Right ventricle myocardium inferior (tissue), 1 donor: ENCODE measurements at places on chromosomes 13 and 19. TPM values are rescaled to one million over a fixed set of nuclear protein-coding genes. Genes with fewer than 3 reads are reported as not detected.

DNA sequence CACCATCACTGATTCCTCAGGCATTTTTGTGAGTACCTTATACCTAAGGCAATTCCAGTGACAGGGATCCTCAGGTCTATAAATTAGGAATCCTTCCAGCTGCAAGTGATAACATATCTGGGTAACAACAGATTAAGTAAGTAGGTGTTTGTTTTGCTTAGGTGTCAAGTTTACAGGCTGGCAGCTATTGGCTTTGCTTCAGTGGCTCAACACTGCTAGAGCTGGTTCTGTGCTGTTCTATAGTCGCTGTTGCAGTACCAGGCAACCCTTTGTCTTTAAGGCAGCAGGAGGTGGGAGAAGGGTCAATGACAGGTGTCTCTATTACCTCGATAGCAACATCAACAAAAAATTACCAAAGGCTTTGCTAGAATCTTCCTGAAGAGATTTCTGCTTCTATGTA is 27.0 kb downstream of the SLC10A2 start:
- DNase-seq = no peak

DNA sequence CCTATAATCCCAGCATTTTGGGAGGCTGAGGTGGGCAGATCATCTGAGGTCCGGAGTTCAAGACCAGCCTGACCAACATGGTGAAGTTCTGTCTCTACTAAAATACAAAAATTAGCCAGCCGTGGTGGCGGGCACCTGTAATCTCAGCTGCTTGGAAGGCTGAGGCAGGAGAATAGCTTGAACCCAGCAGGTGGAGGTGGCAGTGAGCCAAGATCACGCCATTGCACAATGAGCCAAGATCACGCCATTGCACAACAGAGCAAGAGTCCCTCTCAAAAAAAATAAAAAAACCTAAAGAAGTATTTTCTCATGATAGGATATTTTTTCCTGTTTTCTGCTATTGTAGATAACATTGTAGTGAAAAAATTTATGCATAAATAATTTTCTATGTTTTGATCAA is 13.3 kb downstream of the IFT88 start:
- DNase-seq = no peak

- DNase-seq = no peak
Observed at GRCh38 chr13:45863709-45864590, 12.4 kb upstream of the SIAH3 start.

DNA sequence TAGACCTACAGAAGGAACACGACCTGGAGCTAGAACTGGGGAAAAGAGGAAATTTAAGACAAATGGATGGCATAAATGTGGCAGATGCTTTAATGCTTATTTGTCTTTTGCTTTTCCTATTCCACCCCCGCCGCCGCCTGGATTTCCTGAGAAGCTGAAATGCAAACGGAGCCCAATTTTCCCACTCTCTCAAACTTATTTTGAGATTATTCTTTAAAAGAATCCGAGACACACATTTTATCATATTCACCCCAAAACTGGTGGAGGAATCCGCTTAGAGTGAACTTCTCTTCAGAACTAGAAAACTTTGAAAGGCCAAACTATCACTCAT is 5.8 kb downstream of the POU4F1 start:
- no peak for DNase-seq

CPB2 gene
- not detected for total RNA-seq

- DNase-seq = no peak
Observed at GRCh38 chr19:1363599-1363998, 20.1 kb upstream of the NDUFS7 start.

CYP4F12 gene
- total RNA-seq = 5.8 TPM

FOXO1 gene
- 14.5 TPM for total RNA-seq

- no peak for DNase-seq
Observed at GRCh38 chr19:36082916-36083315, 28.0 kb upstream of the OVOL3 start.

VSTM1 gene
- total RNA-seq = not detected

SLC5A5 gene
- not detected for total RNA-seq

DNA sequence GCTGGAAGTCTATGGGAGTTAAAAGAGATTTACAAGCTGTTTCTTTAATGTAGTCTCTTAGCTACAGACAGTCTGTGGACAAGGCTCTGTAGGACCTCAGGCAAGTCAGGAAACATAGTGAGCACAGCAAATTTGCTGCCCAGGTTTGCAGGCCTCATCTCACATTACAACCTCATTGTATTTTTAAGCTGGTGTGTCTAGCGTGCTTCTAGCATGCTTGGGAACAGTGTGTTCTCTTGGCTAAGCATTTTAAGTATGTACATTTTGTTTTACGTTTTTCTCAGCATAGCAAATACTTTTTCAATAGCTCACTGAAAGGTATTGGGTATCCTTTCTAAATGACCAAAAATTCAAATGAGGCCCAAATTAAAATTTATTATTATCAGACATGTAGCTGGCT is 113.2 kb downstream of the STARD13 start:
- DNase-seq = no peak

CCDC8 gene
- total RNA-seq = 28.9 TPM

DNA sequence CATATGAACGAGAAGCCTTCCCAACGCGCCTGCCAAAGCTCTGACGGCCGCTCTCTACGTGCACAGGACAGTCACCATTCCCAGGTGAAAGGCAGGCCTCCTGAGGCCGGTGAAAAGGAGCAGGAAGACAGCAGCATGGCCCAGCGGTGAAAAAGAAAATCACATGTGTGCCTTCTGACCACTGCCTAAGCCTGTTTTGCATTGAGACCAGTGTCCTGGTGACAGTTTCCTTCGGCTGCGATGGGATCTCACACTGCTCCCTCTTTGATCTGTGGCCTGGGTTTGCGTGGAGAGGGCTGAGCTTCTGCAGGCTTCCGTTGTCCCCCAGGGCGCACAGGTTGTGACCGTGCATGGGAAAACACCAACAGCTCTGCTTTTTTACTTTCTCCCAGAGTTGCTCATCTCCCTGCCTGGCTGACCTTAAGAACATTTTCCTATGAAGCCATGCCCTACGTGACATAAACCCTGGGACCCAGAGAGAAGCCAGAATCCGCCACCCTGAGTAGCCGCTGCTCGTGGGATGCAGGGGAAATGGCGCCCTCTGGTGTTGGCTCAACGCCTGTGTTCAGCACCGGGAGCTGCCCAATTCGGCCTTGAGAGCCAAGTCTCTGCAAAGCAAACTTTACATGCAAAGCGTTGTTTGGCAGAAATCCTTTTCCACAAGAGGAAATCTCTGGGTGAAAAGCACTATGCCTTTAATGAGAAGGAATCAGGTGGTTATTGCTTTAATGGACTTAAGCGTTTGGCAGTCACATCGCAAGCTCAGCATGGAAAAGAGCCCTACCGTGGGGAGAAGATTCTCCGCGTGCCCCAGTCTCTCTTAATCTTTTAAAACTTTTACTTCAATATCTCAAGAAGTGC is 112.2 kb upstream of the GPR12 start:
- peak; percentile 64 for DNase-seq

KLK6 gene
- total RNA-seq = not detected

DNA sequence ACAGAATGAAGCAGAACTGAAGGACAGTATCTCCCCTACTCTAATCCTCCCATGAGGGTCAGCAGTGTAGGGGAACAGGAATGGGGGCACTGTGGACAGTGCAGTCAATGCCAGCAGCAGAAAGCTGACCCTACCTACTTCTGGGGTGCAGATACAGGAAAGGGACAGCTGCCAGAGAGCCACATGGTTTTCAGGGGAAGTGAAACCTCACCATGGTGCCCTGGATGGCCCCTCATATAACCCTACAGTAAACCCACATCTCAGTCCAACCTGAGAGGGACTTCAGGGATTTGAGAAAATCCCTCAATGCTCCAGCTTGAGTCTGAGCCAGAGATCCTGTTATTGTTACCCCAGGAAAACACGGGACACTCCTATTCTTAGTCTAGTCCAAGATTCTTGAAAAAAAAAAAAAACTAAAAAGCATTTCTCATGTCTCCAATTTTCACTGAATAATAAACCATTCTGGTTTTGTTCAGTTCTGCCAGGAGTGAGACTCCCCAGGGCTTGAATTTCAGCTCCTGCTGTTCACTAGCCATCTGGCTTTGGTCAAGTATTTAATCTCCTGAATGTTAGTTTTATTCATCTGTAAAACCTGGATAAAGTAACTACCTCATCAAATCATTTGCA is 511.6 kb upstream of the ARGLU1 start:
- DNase-seq = no peak

DNA sequence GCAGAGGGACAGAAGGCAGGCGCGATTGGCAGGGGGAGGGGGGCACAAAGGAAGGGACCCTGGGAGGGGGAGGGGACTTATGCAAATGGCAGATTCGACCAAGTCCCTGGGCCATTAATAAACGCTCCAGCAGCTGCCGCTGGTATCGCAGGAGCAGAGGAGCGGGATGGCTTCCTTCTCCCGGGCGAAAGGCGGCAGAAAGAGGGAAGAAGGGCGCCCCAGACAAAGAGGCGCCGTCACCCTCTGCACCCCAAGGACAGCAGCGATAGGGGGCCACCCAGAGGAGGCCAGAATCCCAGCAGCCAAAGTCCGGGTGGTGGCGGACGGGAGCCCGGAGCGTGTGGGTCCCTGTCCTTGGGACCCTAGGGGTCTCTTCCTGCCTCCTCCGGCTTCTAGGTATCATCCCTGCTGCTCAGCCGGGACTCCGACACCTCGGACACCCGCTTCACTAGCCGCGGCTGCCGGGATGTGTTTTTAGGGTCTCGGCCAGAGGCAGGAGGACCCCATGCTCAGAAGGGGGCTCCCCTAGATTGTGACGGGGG is 1.9 kb downstream of the PTPRS start:
- DNase-seq = no peak

CEACAM4 gene
- total RNA-seq = 0.32 TPM

RXFP2 gene
- total RNA-seq = not detected

DNA sequence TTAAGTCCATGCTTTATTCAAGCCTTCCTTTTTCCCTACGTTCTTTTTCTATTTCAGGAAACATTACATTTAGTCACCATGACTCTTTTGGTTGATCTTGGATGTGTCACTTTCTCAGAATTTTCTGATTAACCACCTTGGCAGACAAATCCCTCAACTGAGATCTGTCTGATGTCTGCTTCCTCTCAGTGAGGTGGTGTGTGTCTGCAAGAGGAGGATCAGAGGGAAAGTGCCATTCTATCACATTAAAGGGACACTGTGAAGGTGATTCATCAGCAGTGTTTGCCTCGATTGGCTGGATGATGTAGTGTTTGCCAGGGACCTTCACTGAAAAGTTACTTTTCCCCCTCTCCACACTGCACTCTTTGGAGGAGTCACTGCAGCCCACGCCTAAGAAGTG is 3.0 kb upstream of the CCNP start:
- DNase-seq = no peak

TGFBR3L gene
- total RNA-seq = 7.2 TPM

TJP3 gene
- 0.62 TPM for total RNA-seq

GRCh38 chr13:99442273-99442895 is 58.9 kb upstream of the TM9SF2 start:
- no peak for DNase-seq

DNA sequence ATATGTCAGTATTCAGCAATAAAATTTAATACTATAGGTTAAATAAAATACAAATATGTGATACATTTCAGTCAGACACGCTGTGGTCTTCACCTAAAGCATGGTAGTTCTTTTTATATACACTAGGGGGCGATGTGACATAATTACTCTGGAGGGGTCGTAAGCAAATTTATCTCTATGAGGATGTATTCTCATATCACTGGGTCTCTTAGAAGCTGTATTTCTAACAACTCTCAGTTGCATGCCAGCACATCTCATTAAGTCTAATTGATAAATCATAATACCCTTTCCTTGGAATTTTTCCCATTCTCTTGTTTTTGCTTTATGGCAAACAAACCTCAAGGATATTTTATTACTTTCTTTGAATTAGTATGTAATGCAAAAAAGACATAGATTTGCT is 3.9 kb upstream of the PCDH17 start:
- no peak for DNase-seq

ACP7 gene
- not detected for total RNA-seq

DNA sequence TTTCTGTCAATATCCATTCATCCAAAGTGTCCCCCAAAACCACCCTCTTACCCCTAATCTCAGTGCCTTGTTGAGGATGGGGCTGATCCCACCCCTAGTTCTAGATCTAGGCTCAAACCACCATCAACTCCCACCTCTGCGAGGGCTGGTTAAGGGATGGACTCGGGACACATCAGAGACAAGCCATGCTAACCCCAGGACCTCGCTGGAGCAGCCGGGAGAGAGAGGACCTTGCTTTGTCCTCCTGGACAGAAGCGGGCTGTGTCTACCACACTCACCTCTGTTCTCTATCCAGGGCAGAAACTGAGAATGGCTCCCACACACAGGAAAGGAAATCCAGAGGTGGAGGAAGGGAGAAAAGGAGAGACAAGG is 90.8 kb upstream of the UQCRFS1 start:
- no peak for DNase-seq

GRCh38 chr19:5678071-5678718 is 2.1 kb downstream of the MICOS13 start:
- DNase-seq = no peak

- DNase-seq = no peak
Observed at GRCh38 chr13:41995336-41995735, 34.4 kb upstream of the VWA8 start.

CPAMD8 gene
- total RNA-seq = 16.0 TPM

- no peak for DNase-seq
Observed at GRCh38 chr19:42634409-42635232, 39.9 kb upstream of the CEACAM8 start.

- no peak for DNase-seq
Observed at GRCh38 chr19:43540381-43540780, 7.4 kb downstream of the ZNF575 start.

GRCh38 chr13:41782086-41782485 is 178.8 kb downstream of the VWA8 start:
- no peak for DNase-seq

DNA sequence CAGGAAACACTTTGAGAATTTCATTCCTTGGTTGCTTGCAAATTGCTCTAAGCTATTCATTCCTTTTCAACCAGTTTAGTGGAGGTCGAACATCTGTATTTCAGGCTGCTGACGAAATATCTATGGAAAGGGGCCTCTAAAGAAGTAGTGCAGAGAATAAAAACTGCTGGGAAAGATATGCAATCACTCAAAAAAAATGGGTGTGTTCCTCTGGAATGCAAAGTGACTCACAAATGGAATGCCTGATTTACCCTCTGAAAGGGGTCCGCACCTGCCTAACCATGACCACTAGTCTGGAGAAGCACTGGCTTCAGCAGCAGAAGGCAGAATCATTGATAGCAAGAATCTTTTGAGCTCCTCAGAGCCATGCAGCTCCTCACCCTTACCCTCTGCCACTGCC is 129.4 kb downstream of the PCDH9 start:
- DNase-seq = no peak

DNA sequence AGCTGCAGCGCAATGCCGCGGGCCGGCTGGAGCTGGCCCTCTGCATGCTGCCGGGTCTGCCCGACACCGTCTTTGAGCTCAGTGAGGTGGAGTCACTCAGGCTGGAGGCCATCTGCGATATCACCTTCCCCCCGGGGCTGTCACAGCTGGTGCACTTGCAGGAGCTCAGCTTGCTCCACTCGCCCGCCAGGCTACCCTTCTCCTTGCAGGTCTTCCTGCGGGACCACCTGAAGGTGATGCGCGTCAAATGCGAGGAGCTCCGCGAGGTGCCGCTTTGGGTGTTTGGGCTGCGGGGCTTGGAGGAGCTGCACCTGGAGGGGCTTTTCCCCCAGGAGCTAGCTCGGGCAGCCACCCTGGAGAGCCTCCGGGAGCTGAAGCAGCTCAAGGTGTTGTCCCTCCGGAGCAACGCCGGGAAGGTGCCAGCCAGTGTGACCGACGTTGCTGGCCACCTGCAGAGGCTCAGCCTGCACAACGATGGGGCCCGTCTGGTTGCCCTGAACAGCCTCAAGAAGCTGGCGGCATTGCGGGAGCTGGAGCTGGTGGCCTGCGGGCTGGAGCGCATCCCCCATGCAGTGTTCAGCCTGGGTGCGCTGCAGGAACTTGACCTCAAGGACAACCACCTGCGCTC is 3.8 kb upstream of the MAP2K7 start:
- peak; percentile 41 for DNase-seq
